ENCODE measurements at places on chromosomes 1 and 21.
A peak's percentile ranks its signal among the peaks of the same experiment; 100 is the strongest.

DNA sequence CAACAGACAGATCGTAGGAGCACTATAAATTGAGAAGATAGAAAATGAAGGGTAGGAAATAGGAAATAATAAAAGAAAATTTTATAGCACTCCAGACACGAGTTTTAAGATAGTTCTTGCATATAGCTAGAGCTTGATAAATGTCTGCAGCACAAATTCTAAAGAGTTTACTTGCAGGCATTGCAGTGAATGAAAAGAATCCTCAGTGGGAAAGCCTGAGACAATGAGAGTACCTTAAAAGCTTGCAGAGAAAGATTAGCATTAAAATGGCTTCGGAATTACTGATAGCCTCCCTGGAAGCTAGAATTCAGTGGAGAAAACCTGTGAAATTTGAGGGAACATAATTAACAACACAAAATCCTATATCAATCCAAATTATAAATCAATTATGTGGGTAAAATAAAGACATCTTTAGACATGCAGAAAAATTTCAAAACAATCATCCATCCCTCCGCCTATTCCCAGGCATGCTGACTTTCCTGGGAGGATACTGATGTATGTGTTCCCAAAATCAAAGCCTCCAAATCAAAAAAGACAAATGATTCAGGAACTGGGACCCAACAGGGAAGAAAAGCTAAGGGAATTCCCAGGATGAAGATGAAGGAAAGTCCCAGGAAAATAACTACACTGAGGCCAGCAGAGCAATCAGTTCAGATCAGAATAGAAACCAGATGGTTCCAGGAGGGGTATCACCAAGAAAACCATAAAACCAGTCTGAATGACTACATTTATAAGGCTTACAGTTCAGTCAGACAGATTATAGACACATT, 305.9 kb upstream of the USP25 start:
- no peak for DNase-seq

- peak; percentile 72 for DNase-seq
Observed at GRCh38 chr1:6423321-6423999, 1.1 kb upstream of the ESPN start.

GRCh38 chr1:33302325-33302724, 18.6 kb downstream of the A3GALT2 start:
- no peak for DNase-seq

DNA sequence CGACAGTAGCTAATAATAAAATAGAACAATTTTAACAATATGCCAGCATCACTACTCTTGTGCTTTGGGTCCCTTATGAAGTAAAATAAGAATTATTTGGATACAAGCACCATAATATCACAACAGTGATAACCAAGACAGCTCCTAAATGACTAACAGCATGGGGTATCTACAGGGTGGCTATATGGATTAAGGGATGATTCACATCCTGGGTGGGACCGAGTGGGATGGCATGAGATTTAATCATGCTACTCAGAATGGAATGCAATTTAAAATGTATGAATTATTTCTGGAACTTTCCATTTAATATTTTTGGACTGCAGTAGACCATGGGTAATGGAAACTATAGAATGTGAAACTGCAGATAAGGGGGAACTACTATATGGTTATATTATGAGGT, 28.1 kb upstream of the B3GALNT2 start:
- DNase-seq: no peak

DNA sequence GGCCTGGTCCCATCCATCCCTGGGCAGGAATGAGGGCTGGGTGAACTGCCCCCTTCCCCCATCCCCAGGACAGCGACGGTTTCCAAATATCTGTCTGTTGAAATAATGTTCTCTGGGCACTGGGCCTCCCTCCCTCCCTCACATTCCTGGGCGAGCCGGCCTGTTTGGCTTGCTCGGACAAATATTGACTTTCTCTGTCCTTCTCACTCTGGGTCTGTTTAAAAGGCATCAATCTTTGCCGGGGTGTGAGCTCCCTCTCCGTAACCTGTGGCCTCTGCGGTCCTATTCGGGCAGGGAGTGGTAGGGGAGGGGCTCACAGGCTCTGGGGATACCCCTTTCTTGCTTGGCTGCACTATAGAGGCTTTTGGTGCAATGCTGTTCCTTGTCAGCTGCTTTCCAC, 40.2 kb downstream of the FOXD2 start:
- no peak for DNase-seq

GRCh38 chr1:207926984-207927383, 16.1 kb upstream of the CD34 start:
- DNase-seq: no peak

DNA sequence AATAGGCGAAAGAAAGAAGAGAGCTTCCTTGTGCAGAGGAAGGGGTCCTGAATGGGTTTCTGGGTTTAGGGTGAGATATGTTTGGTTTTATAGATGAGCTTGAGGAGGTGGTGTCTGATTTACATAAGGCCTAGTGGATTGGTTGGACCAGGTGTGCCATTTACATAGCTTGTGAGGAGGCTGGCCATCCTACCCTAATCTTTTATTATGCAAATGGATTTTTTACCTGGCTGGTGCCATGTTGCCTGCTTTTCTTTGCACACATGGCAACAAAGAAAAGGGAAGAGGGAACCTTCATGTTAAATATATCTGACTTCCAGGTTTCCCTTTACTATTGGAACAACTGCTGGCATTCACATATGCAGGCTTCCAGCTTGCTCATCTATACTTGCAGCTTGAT, 585.3 kb downstream of the PTPRU start:
- DNase-seq: no peak

DNA sequence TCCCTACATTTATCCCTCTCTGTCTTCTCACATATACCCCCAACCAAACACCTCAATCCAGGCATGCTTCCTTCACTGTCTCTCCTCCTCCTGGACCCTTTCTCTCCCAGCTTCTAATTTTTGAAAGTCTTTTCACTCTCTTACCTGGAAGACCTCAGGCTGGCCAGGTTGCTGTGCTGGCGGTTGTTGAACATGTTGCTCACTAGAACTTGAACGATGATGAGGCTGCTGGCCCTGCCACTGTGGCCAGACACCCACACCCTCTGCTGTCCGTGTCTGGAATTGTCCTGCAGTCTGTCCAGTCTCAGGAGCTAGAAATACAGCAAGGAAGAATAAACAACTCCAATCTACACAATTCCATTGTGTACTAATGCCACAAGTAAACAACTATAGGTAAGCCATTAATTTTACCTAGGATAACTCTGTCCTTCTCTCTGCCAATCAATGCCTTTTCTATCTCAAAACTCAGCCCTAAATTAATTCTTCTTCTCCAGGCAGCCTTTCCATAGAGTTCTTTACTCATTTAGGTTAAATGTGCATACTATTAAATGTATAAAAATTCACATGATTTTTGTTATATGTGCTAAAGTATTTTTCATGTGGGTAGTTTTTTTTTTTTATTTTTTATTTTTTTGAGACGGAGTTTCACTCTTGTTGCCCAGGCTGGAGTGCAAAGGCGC, 5.1 kb upstream of the CTSK start:
- DNase-seq: no peak

GRCh38 chr1:2318314-2319278, 72.8 kb downstream of the MORN1 start:
- no peak for DNase-seq

- DNase-seq: no peak
Observed at GRCh38 chr1:113769601-113769970, 10.3 kb upstream of the PHTF1 start.

DNA sequence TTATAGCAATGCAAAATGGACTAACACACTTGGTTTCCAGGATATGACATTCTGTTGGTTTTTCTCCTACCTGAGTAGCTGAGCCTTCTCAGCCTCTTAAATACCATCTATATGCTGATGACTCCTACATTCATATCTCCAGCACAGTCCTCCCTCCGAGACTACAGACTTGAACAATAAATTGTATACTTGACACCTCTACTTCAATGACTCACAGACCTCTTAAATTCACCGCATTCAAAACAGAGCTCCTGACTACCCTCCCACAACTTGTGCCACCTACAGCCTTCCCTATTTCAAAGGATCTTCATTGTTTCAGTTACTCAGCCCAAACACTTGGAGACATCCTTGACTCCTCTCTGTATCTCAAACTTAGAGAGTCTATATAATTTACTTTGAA, 66.8 kb upstream of the ASB17 start:
- DNase-seq: no peak

DNA sequence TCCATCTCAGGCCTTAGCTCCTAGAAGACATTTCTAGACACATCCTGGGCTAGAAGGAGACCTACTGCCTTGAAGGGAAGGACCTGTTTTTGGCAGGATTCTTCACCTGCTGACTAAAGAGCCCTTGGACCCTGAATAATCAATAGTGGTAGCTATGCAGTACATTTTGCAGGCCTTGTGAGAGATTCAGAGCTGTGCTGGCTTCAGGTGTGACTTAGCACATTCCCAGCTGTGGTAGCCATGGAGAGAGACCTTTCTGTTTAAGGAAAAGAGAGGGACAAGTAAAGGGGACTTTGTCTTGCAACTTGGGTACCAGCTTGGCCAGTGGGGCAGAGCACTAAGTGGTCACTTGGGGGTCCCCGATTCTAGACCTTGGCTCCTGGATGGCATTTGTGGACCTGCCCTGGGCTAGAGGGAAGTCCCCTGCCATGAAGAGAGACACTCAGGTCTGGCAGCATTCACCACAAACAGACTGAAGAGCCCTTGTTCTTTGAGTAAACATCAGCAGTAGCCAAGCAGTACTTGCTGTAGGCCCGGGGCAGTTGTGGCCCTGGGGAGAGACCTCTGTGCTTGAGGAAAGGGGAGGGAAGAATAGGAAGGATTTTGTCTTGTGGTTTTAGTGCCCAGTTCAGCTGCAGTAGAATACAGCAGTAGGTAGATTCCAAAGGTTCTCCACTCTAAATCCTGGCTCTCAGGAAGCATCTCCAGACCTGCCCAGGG, 26.2 kb upstream of the CD1A start:
- DNase-seq: no peak

DNA sequence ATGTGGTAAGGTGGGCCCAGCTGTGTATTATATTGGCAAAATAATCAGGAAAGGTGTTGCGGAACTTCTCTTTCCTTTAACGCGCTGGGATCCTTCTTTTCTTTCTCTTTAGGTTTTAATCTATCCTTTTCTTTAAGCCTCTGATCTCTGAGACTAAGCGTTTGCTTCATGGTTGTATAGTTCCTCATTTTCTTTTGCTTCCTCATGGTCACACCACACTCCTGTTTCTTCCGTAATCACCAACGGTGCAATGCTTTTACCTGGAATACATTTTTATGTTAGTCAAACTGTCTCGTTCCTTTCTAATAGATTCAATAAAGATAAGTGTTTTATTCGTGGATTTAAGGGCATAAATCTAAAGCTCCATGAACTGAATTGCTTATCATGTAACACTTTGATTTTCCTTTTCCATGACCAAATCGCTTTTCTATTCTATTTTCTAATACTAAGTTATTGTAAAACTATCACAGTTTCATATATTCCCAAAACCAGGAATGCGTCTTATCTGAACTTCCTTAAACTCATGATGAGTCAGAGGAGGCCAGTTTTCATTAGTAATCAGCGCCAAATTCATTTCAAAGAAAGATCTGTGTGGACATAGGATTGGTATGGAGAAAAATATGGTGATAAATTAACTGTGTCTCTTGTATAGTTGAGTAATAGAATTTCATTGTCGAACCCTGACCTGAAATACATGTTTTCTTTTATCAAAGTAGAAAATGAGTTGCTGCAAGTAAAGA, 12.2 kb downstream of the SDCCAG8 start:
- no peak for DNase-seq

DNA sequence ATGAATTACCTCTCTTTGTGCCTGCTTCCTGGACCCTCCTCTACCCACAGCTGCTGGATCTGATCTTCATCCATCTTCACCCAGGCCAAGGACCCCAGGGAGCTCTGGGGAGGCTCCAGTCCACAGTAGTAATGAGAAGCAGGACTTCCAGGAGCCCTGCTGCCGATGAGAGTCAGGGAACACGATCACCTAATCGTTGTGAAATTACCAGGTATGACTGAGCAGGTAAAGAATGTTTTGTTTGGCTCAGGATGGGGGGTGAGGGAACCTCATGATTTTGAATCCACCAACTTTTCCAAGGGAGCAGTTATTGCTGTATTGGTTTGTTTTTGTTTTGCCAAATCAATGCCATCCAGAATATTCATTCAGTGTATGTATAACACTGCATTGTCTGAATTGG, 454.0 kb downstream of the PLPP3 start:
- DNase-seq: no peak

DNA sequence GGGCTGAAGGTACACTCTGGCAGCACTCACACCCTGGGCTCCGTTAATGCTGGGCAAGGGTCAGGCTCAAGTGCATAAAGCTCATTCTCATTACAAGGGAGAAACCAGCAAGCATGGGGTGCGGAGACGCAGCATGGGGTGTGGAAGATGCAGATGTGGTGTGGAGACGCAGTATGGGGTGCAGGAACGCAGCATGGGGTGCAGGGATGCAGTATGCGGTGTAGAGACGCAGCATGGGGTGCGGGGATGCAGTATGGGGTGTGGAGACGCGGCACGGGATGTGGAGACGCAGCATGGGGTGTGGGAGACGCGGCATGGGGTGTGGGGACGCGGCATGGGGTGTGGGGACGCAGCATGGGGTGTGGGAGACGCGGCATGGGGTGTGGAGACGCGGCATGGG, 390.7 kb downstream of the NPHP4 start:
- no peak for DNase-seq

GRCh38 chr1:25854554-25854953, 4.7 kb downstream of the AUNIP start:
- no peak for DNase-seq

DNA sequence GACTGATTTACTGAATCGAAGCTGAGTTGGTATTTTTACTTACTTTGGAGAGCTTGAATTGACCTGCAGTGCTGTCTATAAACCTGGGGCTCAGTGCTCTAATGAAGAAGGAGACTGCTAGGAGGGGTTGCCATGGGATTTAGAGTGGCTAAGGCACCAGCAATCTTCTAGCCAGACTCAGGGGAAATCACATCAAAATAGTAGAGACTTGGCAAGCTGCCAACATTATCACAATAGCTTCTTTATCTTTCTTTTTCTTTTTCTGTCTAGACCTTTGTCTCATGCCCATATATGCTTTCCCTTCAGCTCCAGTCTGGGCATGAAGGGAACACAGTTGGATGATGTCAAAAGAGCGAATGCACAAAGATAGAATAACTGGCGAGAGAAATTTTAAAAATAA, 301.1 kb upstream of the DPYD start:
- no peak for DNase-seq

- DNase-seq: no peak
Observed at GRCh38 chr21:45855248-45855811, 126.2 kb upstream of the COL6A1 start.

DNA sequence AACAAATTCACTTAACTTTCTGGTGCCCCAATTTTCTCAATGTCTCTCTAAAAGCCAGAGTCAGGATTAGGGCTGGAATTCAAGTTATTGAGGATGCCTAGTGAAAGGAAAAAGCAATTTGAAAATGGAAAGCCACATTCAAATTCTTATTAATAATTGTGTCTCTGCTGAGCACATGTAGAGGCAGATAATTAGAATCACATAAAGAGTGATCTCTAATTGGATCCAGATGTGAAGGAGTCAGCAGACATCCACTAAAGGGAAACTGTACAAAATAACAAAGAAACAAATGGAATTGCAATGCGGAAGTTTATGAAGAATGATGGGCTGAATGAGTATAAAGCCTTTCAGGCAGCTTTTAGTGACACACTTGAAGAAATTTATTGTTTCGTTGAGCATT, 482.6 kb downstream of the TTLL7 start:
- DNase-seq: no peak

GRCh38 chr21:42425591-42425990, 21.9 kb downstream of the UBASH3A start:
- DNase-seq: no peak
